ENCODE measurements at places on chromosomes 2 and 18. TPM values are rescaled to one million over a fixed set of nuclear protein-coding genes. Genes with fewer than 3 reads are reported as not detected.

Gene CDH19
- not detected for total RNA-seq

Gene ITGB6
- total RNA-seq, result not detected

- DNase-seq, result no peak
Observed at GRCh38 chr18:1511619-1512311, 607.1 kb downstream of the ADCYAP1 start.

GRCh38 chr2:98822301-98823164, 91.6 kb upstream of the MGAT4A start:
- peak; percentile 71 for DNase-seq

DNA sequence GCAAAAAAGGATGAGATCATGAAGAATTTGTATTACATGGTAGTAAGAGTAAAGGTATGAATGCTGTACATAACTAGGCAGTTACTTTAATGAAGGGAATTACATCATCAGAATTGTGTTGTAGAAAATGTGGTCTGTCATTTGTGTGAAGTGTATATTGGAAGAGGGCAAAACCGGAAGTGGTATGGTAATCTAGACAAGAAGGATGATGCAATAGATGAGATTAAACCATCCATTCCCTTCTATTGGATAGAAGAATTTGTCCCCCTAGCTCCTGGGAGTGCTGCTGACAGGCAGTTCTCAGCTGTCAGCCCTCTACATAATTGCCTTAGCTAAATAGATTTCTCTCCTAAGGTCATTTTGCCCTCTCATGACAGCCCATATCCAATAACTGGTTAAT, 55.9 kb upstream of the BARD1 start:
- no peak for DNase-seq

GRCh38 chr2:159044804-159045286, 76.4 kb downstream of the TANC1 start:
- DNase-seq, result no peak

- DNase-seq, result no peak
Observed at GRCh38 chr2:23422089-23423061, 37.4 kb downstream of the KLHL29 start.

DNA sequence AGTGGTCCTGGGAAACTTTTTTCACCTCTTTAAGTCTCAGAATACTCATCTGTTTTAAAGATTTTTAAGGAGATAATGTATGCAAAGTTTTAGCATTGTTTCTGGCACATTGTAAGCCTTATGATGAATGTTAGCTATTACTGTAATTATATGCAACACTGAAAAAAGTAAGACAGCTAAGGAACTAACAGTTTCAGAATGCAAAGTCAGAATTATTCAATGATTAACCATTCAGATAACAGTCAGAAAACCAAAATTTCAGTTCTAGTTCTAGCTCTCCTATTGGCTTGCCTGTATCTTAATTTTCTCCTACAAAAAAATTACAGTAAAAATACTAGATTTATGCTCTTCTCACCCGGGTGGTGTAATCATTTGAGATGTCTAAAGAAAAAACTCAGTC, 101.1 kb downstream of the SLC4A10 start:
- DNase-seq, result no peak

Gene ONECUT2
- total RNA-seq, result 0.02 TPM

- DNase-seq, result no peak
Observed at GRCh38 chr2:227430639-227431038, 41.3 kb upstream of the AGFG1 start.

- DNase-seq, result no peak
Observed at GRCh38 chr18:77254711-77255405, 5.2 kb downstream of the GALR1 start.

All from activated CD4-positive, alpha-beta memory T cell treated with anti-CD3 and anti-CD28 coated beads for 36 hours (primary cell).